ENCODE measurements at places on chromosomes 2 and 18. TPM values are rescaled to one million over a fixed set of nuclear protein-coding genes. Genes with fewer than 3 reads are reported as not detected.
A peak's percentile ranks its signal among the peaks of the same experiment; 100 is the strongest.

Gene MTCL1
- 6.1 TPM for total RNA-seq

DNA sequence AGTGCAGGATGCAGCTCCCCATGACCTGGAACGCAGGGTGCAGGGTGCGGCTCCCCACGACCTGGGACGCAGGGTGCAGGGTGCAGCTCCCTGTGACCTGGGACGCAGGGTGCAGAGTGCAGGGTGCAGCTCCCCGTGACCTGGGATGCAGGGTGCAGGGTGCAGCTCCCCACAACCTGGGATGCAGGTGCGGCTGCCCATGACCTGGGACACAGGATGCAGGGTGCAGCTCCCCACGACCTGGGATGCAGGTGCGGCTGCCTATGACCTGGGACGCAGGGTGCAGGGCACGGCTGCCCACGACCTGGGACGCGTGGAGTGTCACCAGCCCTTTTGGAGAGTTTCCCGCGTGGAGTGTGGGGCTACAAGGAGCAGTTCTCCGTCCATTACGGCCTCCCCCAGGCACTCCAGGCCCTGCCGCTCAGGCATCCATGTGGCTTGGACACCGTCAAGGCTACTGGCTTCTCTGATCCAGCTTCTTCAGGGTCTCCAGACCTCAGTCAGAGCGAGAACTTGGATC, 38.7 kb downstream of the PXDN start:
- H3K27me3 ChIP-seq: no peaks in the 10 kb centered on the region
- no peak for DNase-seq
- H3K4me1 ChIP-seq: peaks cover 11% of the 10 kb centered on the region
- no peaks in the 10 kb centered on the region for H3K36me3 ChIP-seq

- H3K4me1 ChIP-seq: no peaks in the 10 kb centered on the region
- H3K4me3 ChIP-seq: no peak overlapping the region
- H3K27ac ChIP-seq: no peak overlapping the region
- no peaks in the 10 kb centered on the region for H3K27me3 ChIP-seq
Observed at GRCh38 chr2:45269149-45269793, 260.0 kb upstream of the SIX2 start.

DNA sequence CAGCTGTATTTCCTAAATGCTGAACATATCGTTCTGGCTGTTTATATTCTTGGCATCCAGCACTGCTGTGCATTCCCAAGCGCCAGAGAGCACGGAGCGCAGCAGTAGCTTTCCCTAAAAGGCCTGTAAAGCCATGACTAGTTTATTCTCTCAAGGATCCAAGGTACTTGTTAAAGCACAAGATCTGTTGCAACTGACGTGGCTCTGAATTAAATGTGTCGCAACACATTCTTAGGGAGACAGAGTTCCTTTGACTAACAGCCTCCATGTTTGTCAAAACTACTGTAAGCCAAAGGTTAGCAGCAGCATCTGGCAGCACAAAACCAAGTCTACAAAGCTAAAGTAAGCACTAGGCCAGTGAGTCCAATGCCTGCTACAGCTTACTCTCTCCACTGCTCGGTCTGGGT, 188.6 kb upstream of the FN1 start:
- H3K27ac ChIP-seq: no peak overlapping the region
- H3K27me3 ChIP-seq: no peaks in the 10 kb centered on the region
- H3K36me3 ChIP-seq: no peaks in the 10 kb centered on the region
- DNase-seq: peak; percentile 50

GRCh38 chr2:68762665-68763064, 28.1 kb downstream of the ARHGAP25 start:
- H3K4me3 ChIP-seq: no peak overlapping the region
- no peak for DNase-seq
- H3K27ac ChIP-seq: no peak overlapping the region

Gene ABCG8
- total RNA-seq: 0.08 TPM

DNA sequence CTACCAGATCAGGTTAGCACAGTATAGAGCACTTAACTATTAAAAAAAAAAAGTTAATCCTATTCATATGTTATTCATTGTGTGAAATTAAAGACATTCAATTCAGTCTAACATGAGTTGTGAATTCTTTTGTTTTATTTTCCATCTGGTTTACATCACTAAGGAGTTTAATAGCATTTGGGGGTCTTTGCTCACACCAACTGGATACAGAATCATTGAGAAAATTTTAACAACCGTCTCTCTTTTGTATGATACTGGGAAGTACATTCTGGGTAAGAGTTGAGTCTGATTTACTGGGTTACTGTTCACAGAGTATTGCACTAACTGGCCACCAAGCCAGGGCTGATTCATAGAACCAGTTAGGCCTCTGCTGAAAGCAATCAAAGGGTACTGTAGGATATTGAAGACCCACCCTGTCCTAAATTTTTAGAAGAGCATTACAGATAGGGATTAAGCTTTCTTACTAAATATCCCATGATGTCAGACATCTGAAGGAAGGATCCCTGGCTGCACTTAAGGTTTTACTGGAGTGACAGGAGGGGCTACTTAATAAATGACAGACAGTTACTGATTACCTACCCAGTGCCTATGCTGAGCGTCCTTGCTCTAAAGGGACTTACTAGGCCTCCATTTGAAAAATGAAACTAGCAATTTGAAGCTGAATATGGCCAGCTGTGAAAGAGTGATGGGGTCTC, 387.9 kb downstream of the SETBP1 start:
- H3K4me3 ChIP-seq: no peak overlapping the region
- H3K36me3 ChIP-seq: no peaks in the 10 kb centered on the region
- no peaks in the 10 kb centered on the region for H3K27me3 ChIP-seq
- no peak for DNase-seq
- H3K27ac ChIP-seq: no peak overlapping the region

Gene ASPRV1
- total RNA-seq: 2.1 TPM

DNA sequence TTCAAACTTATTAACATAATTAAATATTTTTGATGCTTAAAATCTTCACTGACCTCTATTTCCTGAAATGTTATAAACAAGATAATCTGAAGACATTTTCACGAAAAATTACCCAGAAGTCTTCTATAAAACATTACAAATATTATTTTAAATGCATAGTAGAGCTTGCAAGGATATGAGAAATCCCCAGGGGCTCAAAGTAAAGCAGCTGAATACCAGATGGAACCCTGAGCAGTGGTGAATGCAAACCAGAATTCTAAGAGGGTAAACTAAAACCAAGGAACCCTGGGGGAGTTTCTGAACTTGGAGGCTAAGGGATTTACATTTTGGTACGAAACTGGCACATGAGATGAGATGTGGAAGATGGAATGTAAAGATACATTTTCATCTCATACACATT, 83.6 kb downstream of the FSHR start:
- DNase-seq: no peak
- H3K36me3 ChIP-seq: no peaks in the 10 kb centered on the region
- no peaks in the 10 kb centered on the region for H3K27me3 ChIP-seq
- no peak overlapping the region for H3K4me3 ChIP-seq
- no peaks in the 10 kb centered on the region for H3K4me1 ChIP-seq
- H3K27ac ChIP-seq: no peak overlapping the region

Gene CFAP221
- 23.4 TPM for total RNA-seq

GRCh38 chr2:43402002-43402401, 175.6 kb upstream of the ZFP36L2 start:
- H3K27ac ChIP-seq: no peak overlapping the region
- H3K36me3 ChIP-seq: no peaks in the 10 kb centered on the region
- DNase-seq: no peak
- no peak overlapping the region for H3K4me3 ChIP-seq
- H3K27me3 ChIP-seq: no peaks in the 10 kb centered on the region

DNA sequence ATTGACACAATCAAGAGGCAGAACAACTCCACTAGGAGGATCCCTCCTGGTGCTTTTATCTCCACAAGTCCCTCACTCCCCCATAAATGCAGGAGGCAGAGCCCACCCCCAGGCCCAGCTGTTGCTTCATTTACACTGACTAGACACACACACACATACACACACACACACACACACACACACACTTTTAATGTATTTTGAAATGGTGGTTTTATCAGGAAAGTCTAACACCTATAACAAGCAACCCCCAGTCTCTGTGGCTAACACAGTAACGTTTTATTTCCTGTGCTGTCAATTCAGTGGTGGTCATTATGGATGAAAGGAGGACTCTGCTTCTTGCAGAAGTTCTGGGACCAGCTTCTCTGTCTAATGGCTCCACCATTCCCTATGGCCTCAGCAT, 125.4 kb upstream of the FOSL2 start:
- no peaks in the 10 kb centered on the region for H3K27me3 ChIP-seq
- H3K4me3 ChIP-seq: no peak overlapping the region
- no peak overlapping the region for H3K27ac ChIP-seq

GRCh38 chr18:11798271-11798670, 52.9 kb upstream of the CHMP1B start:
- no peak overlapping the region for H3K27ac ChIP-seq
- no peak for DNase-seq
- no peaks in the 10 kb centered on the region for H3K4me1 ChIP-seq
- no peaks in the 10 kb centered on the region for H3K36me3 ChIP-seq

Gene UGT1A8
- not detected for total RNA-seq

Gene LIMS4
- 2.3 TPM for total RNA-seq

DNA sequence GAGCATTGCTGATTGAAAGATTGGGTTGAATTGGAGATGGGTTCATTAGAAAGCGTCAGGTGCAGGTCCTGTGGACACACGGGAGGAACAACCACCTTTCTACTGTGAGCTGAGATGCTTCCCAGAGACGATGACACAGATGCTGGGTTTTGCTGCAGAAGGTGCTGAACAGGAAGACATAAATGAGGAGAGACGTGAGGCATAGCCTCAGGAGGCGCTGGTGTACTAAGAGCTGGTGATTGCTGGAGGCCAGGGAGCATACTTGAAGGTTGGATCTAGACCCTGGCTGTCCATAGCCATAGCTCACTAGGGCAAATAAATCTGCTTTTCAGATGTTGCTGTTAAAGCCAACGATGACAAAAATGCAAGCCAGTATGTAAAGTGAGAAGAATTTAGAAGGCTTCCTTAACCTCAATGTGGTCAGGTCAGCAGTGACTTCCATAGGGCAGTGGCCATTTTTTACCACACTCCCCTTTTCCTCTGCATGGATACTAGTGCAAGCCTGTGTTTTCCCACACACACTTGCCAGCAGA, 153.7 kb downstream of the SOX11 start:
- DNase-seq: no peak
- H3K36me3 ChIP-seq: no peaks in the 10 kb centered on the region
- H3K27ac ChIP-seq: no peak overlapping the region
- H3K4me1 ChIP-seq: no peaks in the 10 kb centered on the region
- H3K27me3 ChIP-seq: no peaks in the 10 kb centered on the region
- no peak overlapping the region for H3K4me3 ChIP-seq

DNA sequence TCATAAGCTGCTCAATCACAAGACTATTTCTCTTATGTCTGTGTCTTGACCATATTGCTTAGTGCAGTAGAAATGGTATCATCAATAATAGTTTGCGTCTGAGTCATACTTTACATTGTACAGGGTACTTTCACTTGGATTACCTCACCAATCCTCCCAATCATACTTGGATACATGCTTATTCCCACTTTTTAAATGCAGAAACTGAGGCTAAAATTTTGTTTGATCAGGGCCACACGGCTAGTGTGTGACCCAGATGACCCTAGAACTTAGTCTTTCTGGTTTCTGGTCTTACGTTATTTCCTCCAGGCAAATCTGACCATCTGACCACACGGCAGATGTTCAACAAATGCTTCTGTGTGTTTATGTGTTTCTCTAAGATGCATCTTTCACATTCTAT, 23.8 kb upstream of the CCL20 start:
- no peaks in the 10 kb centered on the region for H3K4me1 ChIP-seq
- no peak for DNase-seq
- H3K4me3 ChIP-seq: no peak overlapping the region
- H3K27me3 ChIP-seq: no peaks in the 10 kb centered on the region

All from ovary (tissue), 10 donors.